CD4-positive, alpha-beta T cell treated with Interleukin-12 subunit alpha and Interleukin-12 subunit beta, for 1 hour (primary cell): ENCODE measurements at places on chromosomes 5 and 9.

- no peak for DNase-seq
Observed at GRCh38 chr5:173669483-173669882, 53.0 kb upstream of the BOD1 start.

- no peak for DNase-seq
Observed at GRCh38 chr5:43099640-43100039, 21.1 kb upstream of the ZNF131 start.

DNA sequence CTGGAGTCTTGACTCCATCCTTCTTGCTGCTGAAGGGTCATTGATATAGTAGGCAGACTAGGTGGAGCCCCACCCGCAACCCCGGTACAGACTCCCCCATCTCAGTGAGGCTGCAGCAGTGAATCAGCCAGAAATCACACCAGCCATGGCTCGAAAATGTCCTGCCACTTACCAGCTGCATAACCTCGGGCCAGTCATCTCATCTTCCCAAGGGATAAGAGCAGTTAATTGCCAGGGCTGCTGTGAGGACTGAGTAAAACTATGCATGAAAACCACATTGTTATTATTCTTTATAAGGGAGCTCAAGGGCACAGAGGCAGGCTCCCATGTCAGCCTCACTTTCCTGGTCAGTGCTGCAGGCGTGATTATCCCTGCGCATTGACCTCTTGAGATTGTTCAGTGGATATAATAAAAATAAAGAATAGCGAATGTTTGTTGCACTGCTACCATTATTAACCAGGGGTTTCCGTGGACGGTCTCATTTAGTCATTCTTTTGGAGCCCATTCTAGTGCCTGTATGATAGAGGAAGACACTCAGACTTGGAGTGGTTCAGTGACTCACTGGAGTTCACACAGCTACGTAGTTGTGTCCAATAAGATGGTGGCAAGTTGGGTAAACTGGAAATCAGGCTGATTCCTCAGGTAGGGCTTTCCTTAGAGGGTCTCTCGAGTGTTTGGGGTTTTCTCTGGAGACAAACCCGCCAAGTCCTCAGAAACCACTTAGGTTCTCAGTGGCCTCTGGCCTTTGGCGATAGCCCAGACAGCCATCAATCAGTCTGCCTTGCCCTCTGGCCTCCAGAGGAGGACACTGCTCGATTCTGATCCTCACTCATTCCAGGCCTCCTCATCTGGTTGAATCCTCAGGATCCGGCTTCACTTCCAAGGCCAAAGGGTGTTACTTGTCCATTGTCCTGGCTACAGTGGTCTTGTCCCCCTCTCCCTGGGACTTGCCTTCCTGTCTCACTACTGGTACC is 39.9 kb downstream of the COL15A1 start:
- no peak for DNase-seq

DNA sequence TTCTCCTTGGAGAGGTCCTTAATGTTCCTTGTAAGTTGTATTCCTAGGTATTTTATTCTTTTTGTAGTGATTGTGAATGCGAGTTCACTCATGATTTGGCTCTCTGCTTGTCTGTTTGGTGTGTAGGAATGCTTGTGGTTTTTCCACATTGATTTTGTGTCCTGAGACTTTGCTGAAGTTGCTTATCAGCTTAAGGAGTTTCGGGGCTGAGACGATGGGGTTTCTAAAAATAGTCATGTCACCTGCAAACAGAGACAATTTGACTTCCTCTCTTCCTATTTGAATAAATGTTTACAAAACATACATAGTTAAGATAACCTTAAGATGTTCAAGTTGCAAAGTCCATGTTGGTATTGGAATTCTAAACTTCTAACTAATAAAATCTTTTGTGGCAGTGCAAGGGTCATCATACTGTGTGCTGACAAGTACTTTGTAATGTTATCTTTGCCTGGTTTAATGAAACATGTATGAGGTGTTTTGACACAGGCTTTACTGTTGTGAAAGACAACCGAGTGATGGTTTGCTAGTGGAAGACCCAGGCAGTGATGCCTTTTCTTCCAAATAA is 286.2 kb downstream of the MRPS30 start:
- no peak for DNase-seq

- no peak for DNase-seq
Observed at GRCh38 chr5:9265441-9266287, 280.2 kb downstream of the SEMA5A start.

- no peak for DNase-seq
Observed at GRCh38 chr5:160923936-160924710, 72.1 kb upstream of the ATP10B start.

DNA sequence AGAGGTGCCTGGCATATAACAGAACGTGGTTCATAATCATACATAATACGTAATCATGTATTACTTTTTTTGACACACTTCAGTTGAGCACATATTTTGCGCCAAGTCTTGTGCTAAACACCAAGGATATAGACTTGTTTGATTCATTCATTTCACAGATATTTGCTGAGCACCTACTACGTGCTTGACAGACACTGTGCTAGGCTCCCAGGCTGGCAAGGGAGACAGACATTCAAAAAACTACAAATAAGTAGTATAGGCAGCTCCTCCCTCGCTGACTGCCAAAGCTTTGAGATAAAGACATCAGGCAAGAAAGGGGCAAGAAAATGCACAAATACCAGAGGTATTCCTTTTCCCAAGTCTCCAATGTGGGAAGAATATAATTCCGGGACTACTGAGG is 122.5 kb upstream of the CPEB4 start:
- no peak for DNase-seq

DNA sequence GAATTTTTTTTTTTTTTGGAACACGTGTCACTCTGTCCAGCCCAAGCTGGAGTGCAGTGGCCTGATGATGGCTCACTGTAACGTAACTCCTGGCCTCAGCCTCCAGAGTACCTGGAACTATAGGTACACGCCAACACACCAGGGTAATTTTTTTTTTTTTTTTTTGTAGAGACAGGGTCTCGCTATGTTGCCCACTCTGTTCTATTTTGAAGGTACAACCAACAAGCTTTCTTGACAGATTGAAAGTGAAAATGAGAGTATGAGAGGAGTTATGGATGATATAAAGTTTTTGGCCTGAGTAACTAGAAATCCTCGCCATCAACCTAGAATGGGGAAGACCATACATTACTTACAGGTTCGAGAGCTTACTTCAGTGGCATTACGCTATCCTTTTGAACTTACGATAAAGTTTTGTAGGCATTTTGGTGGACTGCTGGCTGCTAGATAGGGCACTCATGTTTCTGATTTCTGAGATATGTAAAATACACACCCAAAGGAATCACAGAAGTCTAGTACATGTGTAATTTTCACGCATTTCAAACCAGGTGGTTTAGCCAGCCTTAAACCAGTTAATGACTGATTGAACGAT is 806 bp upstream of the CDC42SE2 start:
- no peak for DNase-seq

DNA sequence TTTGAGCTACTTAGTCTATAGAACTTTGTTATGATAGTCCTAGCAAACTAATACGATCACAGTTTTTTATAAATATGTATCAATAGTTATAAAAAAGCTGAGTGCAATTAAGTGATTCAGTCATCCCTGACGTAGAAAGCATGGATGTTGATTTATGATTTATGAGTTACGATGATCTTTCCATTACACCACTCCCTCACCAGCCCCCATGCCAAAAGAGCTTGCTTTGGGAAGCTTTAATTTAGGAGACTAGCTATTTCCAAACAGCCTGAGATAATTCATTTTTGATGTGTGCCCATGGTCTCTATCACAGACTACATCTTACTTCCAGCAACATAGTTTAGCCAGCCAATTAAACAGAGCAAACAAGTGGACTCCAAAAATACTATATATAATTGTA is 256.8 kb downstream of the GABRG2 start:
- no peak for DNase-seq

- DNase-seq, result peak; percentile 61
Observed at GRCh38 chr9:97906236-97906831, 16.0 kb downstream of the TRMO start.

DNA sequence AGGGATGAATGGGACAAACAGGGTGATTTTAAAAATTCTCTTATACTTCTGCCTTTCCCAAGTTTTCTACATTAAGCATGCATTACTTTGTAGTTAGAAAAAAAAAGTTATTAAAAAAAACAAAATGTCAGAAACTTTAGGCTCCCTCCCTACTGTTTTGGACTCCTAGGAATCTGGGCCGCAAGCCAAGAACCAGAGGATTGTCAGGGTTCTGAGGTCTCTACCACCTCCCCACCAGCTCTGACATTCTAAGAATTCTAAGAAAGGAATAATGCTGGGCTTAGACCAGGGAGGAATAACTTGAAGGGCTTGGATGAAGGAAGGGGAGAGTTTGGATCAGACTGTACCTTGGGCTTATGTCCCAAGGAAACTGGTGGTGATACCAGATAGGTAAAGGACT is 1.1 kb upstream of the ARHGEF39 start:
- no peak for DNase-seq

GRCh38 chr9:31745468-31745867 is 639.0 kb upstream of the ACO1 start:
- no peak for DNase-seq

DNA sequence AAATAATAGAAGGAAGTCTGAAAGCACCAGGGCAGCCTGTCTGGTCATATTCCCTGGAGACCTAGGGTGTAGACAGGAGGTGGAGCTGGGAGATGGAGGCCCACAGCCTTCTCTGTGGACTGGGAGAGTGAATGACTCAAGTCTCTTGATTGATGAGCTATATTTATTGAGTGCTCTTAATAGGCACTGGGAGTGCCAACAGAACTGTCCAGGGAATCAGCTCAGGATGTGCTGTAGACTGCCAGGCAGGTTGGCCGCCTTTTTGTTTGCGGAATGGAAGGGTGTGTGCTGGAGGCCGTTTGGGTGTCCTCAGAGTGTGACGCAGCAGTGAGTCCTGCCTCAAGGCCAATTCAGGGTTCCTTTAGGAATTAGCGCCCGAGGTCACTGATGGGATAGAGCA is 33.4 kb upstream of the POMT1 start:
- DNase-seq, result no peak

- DNase-seq, result no peak
Observed at GRCh38 chr5:40389591-40389990, 290.1 kb upstream of the PTGER4 start.

GRCh38 chr5:172370237-172370640 is 84.1 kb downstream of the SH3PXD2B start:
- DNase-seq, result no peak

DNA sequence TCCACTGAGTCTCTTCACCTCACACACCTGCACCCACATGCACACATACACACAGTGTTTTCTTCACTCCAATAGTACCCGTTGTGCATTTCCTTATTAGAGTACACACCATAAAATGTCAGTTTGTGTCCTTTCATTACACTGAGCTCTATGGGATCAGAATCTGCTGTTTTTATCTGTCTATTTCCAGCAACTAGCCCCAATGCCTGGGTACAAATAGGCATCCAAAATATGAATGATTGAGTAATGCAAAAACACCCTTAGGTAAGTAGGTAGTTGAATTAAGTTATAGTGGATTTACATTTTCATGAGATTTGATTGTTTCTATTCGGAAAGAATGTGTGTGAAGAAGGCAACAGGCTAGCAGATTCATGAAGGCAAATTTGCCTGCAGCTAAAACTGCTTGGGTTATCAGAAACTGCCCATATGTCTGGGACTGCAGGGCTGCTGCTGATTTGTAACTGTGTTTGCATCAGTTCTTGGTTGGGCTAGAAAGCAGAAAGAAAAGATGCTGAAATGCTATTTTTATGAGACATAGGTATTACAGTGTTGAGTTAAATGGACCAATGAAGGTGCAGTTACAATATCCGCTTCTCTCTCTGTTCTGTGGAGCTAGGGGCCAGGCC is 26.9 kb downstream of the PPP3R2 start:
- DNase-seq, result no peak

GRCh38 chr9:123735376-123735775 is 194.6 kb downstream of the DENND1A start:
- no peak for DNase-seq

- no peak for DNase-seq
Observed at GRCh38 chr9:105070176-105070575, 142.2 kb upstream of the ABCA1 start.

DNA sequence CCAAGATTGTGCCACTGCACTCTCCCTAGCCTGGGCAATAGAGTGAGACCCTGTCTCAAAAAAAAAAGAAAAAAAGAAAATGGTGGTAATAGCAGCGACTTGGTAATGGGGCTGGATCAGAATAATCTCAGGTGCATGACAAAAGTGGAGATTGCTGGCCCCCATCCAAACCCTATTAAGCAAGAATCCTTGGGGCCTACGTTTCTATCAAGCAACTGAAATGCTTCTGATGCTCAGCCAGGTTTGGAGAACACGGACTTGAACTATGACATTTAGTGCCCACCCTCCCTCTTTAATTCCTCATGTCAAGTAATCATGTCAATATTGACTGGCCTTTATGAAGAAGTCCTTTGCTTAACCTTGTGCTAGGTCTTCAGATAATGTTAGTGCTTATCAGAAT is 6.6 kb downstream of the C5orf52 start:
- DNase-seq, result no peak

- DNase-seq, result no peak
Observed at GRCh38 chr5:60453186-60453976, 246.6 kb downstream of the DEPDC1B start.

- no peak for DNase-seq
Observed at GRCh38 chr5:80189201-80189600, 66.6 kb downstream of the SERINC5 start.

DNA sequence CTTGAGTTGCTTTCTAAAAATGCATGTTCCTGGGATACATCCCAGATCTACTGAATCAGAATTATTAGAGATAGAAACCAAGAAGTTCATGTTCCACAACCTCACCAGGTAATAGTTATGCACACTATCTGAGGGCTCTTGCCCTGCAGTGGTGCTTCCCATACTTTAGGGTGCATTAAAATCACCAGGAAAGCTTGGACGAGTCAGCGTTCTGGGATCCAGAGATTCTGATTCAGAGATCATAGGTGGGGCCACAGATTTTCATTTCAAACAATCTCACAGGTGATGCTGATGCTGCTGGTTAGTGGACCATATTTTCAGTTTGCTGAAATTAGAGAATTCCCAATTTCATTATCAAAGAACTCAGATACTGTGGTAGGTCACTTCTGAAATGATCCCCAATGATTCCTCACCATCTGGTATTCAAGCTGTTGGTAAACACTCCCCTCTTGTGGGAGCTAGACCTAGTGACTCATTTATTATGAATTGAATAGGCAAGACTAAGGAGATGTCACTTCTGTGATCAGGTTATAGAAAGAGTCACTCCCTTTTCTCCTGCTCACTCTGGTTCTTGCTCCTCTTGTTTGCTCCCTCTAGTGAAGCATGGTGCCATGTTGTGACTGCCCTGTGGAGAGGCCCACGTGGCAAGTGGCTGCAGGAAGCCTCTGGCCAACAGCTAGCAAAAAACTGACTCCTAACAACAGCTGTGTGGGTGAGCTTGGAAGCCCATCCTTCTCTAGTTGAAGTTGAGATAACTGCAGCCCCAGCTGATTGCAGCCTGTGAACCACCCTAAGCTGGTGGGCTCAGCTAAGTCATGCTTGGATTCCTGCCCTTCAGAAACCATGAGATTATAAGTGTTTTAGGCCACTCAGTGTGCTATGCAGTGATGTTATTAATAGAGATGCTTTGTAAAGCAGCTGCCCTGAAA is 59.8 kb downstream of the SH3TC2 start:
- no peak for DNase-seq
